ENCODE measurements at places on chromosomes 11 and 22. TPM values are rescaled to one million over a fixed set of nuclear protein-coding genes. Genes with fewer than 3 reads are reported as not detected.
A peak's percentile ranks its signal among the peaks of the same experiment; 100 is the strongest.

Gene APOC3
- not detected for total RNA-seq

Gene FOXR1
- not detected for total RNA-seq

Gene OR2AG1
- total RNA-seq = not detected

GRCh38 chr11:132278801-132279574, 908.6 kb downstream of the NTM start:
- no peak overlapping the region for H3K4me3 ChIP-seq
- H3K4me1 ChIP-seq = no peaks in the 10 kb centered on the region
- H3K36me3 ChIP-seq = no peaks in the 10 kb centered on the region

- no peaks in the 10 kb centered on the region for H3K36me3 ChIP-seq
- H3K4me3 ChIP-seq = no peak overlapping the region
- no peak overlapping the region for H3K27ac ChIP-seq
These were observed 21.5 kb upstream of the NRIP3 start for GRCh38 chr11:9025101-9025850.

DNA sequence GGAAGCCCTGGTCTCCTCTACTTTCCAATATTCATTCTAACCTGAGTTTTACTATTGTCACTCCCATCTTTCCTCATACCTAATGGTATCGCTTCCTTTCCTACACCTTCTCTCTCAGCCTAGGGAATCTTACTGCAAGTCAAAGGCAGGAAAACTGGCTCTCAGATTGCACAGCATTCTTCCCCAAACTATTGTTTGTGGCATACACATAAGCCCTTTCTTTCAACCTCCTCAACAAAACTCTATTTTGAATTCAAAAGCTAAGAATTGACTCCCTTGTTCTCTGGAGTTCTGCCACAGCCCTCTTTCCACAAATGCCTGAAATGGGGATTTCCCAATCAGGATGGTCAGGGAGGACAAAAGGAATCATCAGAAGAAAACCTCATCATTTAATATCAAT, 181.5 kb downstream of the FAM76B start:
- no peak overlapping the region for H3K4me3 ChIP-seq
- peaks cover 6% of the 10 kb centered on the region for H3K27me3 ChIP-seq
- DNase-seq = no peak
- H3K36me3 ChIP-seq = peaks cover 2% of the 10 kb centered on the region
- no peaks in the 10 kb centered on the region for H3K4me1 ChIP-seq

DNA sequence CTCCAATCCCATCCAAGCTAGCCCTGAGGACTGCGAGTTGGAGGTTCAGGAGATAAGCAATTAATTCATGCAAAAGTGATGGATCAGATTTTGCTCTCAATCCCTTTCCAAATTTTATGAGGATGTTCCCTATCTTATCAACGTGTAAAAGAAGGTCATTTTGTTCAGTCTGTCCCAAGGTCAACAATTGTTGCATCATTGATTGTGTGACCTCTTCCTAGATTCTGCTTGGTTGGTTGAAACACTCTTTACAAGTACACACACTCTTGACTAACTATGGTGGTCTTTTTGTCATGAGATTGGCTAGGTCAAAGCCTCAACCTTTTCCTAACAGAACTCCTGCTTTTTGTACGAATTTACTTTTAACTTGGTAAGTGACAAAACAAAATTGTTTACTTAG, 41.7 kb downstream of the COMMD9 start:
- no peaks in the 10 kb centered on the region for H3K4me1 ChIP-seq
- no peak overlapping the region for H3K4me3 ChIP-seq
- peaks cover 27% of the 10 kb centered on the region for H3K27me3 ChIP-seq

DNA sequence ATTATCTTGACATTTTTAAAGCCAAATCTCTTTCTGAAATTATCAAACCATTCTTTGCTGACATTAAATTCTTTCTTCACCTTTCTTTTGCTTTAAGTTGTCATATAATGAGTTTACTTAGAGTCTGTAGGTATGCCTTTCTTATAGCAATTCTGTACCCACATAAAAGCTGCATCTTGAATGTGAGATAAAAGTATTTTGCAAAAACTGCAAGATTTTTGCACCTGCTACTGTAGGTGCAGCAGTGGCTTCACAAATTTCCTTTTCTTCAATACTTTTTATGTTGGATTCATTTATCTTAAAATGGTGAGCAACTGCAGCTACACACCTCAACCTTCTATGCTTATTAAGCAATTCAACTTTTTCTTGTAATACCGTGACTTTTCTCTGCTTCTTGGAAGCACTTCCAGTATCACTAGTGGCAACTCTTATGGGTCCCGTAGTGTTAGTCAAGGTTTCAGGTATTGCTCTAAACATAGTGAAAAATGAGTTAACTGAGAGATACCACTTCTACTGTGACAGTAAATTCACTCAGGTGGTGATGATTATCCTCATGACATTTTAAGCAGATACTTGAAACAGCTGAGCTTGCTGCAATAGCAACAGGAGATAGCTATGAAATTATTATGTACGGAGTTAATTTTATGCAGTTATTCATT, 18.8 kb downstream of the ZFP91 start:
- peaks cover 42% of the 10 kb centered on the region for H3K36me3 ChIP-seq
- DNase-seq = no peak
- peaks cover 42% of the 10 kb centered on the region for H3K4me1 ChIP-seq
- peak overlapping the region; percentile 25 for H3K4me3 ChIP-seq
- H3K27me3 ChIP-seq = no peaks in the 10 kb centered on the region

DNA sequence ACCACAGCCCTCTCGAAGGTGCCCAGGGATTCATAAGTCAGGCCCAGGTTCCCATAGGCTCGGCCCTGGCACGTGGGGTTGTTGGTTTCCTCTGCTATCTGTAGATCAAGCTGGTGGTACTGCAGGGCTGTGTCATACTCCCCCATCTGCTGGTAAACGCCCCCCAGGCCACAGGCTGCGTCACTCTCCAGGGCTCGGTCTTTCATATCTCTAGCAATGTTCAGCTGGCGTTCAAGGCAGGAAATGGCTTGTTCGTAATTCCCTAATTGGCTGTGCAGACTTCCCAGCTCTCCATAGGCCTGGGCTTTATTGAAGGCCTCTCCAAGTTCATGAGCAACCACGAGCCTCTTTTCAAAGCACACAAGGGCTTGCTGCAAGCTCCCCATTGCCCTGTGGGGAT, 186.4 kb upstream of the PITPNB start:
- H3K27me3 ChIP-seq = no peaks in the 10 kb centered on the region
- H3K4me1 ChIP-seq = no peaks in the 10 kb centered on the region
- no peaks in the 10 kb centered on the region for H3K36me3 ChIP-seq
- H3K4me3 ChIP-seq = no peak overlapping the region
- no peak for DNase-seq

GRCh38 chr11:66934950-66935779, 23.0 kb downstream of the PC start:
- H3K27me3 ChIP-seq = peaks cover 10% of the 10 kb centered on the region
- no peak overlapping the region for H3K27ac ChIP-seq
- DNase-seq = no peak
- no peak overlapping the region for H3K4me3 ChIP-seq
